ENCODE measurements at places on chromosomes 11 and 22. TPM values are rescaled to one million over a fixed set of nuclear protein-coding genes. Genes with fewer than 3 reads are reported as not detected.

DNA sequence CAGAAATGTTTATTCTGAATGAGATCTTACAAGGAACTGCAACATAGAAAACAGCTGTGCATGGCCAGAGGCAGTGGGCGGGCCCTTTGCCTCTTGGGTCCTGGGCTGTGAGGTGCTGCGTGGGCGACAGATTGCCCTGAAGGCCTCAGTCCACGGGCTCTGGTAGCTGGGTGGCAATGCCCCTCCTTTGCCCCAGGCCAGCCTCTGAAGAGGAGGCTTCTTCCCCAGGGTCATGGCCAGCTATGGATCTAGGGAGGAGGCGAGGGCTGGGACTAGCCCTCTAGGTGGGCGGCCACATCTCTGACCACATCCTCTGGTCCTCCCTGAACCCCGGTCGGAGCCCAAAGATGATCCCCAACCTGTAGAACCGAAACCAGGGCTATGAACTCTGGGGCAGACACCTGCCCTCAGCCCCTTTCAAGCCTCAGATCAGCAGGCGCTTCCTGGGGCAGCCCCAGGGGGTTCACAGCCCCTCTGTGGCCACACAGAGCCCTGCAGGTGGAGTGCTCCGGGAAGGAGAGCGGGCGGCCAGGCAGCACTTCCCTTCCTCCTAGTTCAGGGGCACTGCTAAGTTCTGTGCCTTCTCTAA, 6.6 kb upstream of the CDC42BPG start:
- DNase-seq, result peak; percentile 51

GRCh38 chr22:44671742-44672141, 30.3 kb upstream of the PRR5 start:
- DNase-seq, result peak; percentile 65

DNA sequence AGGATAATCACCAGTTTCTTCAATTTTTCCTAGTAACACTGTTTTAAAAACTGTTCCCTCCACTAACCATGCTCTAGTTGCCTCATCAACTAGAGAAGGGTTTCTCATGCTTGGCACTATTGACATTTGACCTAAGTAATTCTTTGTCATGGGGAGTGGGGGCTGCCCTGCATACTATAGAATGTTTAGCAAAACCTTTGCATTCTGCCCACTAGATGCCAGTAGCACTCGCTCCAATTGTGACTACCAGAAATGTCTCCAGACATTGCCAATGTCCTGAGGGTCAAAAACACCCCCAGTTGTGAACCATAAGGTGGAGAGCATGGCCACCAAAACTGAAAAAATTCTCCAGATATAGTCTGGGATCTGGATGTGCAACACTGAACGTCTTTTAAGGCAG, 27.6 kb upstream of the BMAL1 start:
- DNase-seq, result no peak

DNA sequence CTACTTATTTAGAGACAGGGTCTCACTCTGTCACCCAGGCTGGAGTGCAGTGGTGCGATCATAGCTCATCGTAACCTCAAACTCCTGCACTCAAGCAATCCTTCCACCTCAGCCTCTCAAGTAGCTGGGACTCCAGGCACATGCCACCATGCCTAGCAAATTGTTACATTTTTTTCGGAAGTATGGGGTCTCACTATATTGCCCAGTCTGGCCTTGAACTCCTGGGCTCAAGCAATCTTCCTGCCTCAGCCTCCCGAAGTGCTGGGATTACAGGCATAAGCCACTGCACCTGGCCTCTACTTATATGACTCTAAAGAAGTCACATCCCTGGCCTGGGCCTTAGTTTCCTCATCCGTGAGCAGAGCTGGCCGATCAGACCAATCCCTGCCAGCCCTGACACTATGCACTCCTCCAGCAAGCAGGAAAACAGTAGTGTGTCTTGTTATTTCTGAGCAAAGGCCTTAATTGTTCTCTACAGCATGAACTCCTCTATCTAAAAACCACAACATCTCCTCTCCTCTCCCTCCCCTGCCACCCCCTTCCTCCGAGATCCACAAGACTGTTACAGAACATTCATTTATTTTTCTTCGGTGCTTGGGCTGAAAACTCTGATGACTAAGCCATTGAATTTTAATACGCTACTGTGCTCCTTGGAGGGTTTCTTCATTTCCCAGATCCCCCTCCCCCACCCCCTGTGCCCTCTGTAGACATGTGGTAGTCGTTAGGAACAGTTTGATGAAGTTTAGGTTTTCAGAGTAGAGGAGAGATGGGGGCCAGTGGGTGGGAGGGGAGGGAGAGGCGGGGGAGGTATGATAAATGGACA, 91.5 kb downstream of the ABTB2 start:
- DNase-seq, result peak; percentile 71

DNA sequence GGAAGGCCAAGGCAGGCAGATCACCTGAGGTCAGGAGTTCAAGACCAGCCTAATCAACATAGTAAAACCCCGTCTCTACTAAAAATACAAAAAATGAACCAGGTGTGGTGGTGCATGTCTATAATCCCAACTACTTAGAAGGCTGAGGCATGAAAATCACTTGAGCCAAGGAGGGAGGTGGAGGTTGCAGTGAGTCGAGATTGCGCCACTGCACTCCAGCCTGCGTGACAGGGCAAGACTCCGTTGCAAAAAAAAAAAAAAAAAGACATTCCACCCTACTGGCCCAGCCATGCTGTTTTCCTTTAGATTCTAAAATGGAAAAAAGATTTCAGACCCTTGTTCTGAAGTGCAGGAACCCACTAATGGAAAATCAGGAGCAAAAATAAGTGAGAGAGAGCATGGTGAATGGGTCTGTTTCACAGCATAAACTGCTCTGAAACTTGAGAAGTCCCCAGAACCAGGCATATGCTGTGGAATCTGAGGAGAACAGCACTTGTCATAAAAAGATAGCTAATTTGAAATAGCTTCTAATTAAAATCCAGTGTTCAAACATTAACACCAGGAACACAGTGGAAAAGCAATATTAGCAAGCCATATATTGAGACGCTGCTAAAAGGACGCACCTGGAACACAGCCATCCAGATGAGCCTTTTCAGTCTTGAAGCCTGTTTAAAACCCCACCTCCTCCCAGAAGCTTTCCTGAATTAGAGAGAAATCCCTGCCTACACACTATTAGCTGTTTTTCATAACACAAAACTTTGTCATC, 66.3 kb upstream of the CHRM4 start:
- DNase-seq, result no peak

DNA sequence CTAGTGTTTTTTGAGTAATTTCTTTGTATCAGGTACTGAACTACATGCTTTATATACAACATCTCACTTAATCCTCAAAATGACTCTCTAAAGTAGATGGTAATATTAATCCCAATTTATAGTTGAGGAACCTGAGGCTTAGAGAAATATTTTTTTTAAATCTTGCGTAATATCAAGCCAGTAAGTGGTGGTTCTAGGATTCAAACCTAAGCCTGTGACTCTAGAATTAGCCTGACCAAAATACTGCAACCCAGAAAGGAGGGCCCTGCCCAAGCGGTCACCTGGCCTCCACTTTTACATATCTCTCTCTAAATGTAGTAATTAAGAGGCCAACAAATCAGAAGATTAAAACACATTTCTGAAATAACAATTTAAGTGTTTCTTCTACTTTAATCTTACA, 28.6 kb downstream of the SLC36A4 start:
- no peak for DNase-seq

DNA sequence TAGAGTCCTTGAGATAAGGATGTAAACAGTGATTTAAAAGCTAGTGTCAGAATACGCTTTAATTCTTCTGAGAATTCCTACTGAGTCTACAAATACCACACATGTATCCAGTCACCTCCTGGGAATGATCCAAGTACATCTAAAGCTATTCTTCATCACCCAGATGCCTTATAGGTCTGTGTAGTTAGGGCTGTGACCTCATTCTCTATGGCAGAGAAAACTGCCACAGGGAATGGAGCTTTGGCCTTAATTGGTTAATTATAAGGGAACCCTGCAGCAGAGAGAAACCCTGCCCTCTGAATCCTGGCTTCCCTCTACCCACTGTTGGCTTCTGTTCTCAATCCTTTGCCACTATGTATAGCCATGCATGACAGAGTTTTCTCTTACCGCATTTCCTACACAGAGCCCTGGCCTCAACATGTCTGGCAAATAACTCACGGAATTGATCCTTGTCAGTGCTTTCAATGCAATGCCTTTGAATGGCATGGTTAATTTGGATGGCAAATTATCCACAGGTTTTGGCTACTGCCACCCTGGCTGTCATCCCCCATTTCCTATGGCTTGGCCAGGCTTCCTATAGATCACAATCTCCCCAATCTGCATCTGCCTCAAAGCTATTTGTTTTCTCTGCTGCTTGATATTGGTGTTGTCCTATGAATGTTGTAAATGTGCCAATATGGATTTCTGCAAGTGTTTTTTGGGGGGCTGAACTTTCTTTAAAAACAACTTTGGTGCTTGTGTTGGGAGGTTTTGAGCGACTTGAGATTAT, 2.9 kb downstream of the DIXDC1 start:
- no peak for DNase-seq

DNA sequence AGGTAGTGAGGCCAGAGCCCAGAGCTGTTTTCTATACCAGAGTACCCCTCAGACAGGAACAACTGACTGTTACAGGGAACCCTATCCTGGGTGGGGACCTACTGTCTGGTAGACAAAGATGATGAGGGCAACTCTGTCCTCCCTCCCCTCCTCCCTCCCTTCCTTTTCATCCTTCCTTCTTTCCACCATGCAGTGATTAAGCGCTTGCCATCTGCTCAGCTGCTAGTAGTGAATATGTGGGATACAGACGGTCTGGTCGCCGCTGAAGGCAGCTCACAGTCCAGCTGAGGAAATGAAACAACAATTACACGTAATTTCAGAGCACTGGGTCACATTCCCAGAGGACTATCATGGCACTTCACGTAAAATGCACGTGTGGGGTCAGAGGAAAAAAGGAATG, 597.1 kb downstream of the BUD13 start:
- no peak for DNase-seq

DNA sequence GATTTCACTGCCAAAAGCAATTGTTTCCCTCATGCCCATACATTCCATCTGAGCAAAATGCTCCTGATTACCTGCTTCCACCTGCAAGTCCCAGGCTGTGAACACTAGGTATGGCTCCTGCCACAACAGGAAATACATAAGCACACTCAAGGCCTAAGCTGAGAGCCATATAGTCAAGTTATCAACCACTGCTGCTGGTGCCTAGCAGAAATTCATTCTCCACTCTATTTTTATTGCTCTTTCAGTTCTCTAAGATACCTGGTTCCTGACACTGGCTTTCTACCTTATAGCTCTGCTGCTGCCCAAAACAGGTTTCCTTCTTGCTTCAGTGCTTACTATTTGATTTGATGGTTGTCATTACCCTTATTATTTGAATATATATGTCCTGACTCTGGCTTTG, 31.6 kb downstream of the SLC36A4 start:
- DNase-seq, result no peak

- DNase-seq, result no peak
Observed at GRCh38 chr11:36347384-36347906, 51.4 kb downstream of the PRR5L start.

DNA sequence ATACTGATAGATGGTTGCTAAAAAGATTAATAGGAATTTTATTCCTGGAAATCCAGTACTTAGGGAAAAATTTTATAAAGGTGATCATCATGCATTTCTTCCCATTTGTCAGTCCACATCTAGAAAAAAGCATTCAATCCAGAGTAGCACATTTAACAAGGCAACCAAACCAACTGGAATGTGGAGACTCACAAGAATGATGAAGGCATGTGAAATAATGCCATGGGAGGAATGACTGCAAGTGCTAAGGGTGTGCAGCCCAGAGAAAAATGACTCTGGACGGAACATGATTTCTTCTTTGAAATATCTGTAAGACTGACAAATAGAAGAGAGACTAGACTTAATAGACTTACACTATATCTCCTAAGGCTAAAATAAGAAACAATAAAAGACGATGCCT, 33.8 kb downstream of the BLID start:
- DNase-seq, result no peak

GRCh38 chr11:31422703-31423102, 53.0 kb downstream of the DNAJC24 start:
- no peak for DNase-seq

DNA sequence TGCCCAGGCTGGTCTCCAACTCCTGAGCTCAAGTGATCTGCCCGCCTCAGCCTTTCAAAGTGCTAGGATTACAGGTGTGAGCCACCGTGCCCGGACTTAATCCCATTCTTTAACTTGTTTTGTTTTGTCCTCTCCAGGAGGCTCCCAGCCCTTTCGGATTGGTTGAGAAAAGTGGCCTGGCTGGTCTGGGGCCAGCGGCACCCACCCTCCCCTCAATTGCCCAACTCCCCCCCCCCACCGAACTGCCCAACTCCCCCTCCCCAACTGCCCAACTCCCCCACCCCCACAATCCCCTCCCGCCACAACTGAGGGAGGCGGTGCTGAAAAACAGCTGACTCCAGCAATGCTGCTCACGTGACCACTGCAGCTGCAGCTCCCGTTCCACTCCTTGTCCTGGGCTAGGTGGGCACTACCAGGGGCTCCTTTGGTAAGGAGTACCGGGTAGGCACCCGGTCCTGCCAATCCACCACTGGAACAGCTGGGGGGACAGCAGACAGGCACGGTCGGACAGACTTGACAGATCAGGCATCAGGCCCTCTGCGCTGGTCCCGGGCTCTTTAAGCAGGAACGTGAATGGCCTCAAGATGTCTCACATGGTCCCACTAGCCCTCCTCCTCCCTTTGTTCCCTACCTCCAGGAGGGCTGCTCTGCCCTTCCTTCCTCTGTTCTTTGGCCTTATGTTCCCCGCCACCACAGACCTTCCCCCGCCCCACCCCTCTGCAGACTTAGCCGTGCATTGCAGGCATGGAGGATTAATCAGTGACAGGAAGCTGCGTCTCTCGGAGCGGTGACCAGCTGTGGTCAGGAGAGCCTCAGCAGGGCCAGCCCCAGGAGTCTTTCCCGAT, at the start of gene TCN2:
Gene TCN2 (plus strand): TSS at position 720 of the 845 bp plus-strand sequence. CDS start 158 bp downstream, outside the sequence.
- DNase-seq, result peak; percentile 91

- no peak for DNase-seq
Observed at GRCh38 chr11:134511255-134511654, 99.2 kb upstream of the B3GAT1 start.

DNA sequence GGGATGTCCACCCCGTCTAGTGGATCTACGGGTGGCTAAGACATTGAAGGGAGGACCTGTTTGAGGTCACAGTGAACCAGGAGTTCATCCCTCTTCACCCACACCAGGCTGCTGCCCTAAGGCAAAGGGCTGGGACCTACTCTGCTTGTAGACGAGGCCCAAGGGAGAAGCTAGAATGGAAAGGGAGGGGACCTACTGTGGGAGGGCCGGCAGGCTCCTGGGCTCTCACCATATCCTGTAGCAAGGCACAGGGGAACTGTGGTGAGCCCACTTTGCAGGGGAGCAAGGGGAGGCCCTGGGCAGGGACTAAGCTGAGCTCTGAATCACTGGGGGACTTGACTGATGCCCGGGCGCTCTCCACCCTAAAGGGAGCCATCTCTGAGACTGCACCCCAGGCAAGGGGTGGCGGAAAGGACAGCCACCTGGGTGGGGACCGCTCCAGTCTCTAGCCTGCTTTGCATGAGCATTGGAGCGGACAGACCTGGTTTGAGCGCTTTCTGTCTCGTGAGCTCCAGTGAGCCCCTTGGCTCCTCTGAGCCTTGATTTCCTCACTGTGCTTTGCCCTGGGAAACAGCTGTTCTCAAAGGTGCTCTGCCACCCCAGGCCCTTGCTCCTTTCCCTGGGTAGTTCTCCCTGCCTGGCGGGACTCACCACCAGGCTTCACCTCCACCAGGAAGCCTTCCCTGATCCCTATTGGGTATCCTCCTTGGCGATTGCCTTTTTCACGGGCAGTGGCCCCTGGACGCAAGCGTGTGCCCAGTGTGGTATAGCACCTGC, 24.2 kb downstream of the PARVG start:
- DNase-seq, result no peak

Gene LINC01488
- not detected for polyA plus RNA-seq

Gene MPEG1
- polyA plus RNA-seq, result 5.2 TPM

Gene HEPN1
- polyA plus RNA-seq, result not detected

Gene SPTBN2
- polyA plus RNA-seq, result 12.9 TPM

All from stomach (tissue), 19 donors.